Vagina (tissue), 2 donors: ENCODE measurements at places on chromosomes 5 and 9.
A peak's percentile ranks its signal among the peaks of the same experiment; 100 is the strongest.

- no peak overlapping the region for H3K4me3 ChIP-seq
- no peak overlapping the region for H3K27ac ChIP-seq
- no peaks in the 10 kb centered on the region for H3K4me1 ChIP-seq
- H3K27me3 ChIP-seq: no peaks in the 10 kb centered on the region
- H3K36me3 ChIP-seq: no peaks in the 10 kb centered on the region
These were observed 300.3 kb upstream of the GRAMD2B start for GRCh38 chr5:126122942-126123341.

DNA sequence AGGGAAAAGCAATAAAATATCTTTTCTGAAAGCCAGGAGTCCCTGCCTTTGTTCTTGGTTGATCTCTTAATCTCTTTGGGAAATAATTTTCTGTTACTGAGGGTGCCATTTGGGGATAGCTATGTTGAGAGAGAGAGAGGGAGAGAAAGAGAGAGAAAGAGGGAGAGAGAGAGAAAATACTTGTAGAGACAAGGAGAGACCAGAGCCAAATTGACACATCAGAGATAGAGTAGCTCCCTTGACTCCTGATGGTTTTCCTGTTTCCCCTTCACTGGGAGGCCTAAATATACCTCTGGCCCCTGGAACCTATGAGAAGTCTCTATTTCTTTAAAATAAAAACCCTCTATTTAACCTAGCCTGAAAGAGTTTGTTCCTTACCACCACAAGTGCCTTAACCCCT lies 14.9 kb downstream of the CMYA5 start:
- H3K36me3 ChIP-seq: no peaks in the 10 kb centered on the region
- H3K27ac ChIP-seq: no peak overlapping the region
- H3K4me1 ChIP-seq: no peaks in the 10 kb centered on the region

DNA sequence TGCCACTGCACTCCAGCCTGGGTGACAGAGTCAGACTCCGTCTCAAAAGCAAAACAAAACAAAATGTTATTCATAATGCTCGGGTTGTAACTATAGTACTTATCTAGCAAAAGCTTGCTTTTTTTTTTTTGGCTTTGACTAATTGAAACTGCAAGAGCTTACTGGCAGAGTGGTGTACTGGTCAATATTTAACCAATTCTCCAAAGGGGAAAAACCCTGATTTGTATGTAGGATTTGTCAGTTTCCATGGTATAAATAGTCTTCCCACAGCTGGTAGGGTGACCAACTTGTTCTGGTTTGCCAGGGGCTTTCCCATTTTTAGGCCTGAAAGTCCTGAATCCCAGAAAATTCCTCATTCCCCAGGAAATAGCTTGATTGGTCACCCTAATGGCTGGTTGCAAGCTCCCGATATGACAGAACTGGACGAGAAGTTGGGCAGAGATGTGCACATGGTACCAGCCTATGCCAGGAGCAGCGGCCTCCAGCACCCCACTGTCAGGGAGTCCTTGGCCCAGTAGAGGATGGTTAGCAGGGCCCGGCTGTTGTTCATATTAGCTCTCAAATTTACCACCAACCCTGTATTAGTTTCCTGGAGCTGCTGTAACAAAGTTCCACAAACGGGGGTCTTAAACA lies 58.0 kb downstream of the FXN start:
- H3K4me1 ChIP-seq: peaks cover 7% of the 10 kb centered on the region
- no peaks in the 10 kb centered on the region for H3K27me3 ChIP-seq
- DNase-seq: no peak
- H3K4me3 ChIP-seq: no peak overlapping the region

DNA sequence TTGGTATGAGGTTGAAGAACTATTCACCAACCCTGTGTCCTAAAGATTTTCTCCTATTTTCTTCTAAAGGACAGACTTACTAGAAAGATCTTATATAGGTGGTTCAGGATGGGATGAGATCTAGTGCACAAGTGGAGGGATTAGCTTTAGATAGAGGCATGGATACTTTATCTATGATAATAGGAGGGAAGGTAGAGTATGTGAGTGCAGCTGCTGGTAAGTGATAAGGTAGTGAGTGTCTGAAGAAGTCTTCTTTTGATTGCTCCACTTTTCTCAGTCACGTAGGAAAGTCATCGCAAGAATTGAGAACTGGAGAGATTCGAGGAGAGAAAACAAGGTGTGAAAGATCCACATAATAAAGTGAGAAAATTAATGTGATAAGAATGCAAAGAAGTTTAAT lies 6.0 kb upstream of the NDUFS4 start:
- no peaks in the 10 kb centered on the region for H3K36me3 ChIP-seq
- no peaks in the 10 kb centered on the region for H3K27me3 ChIP-seq
- H3K4me3 ChIP-seq: no peak overlapping the region

- H3K27me3 ChIP-seq: no peaks in the 10 kb centered on the region
- H3K4me1 ChIP-seq: no peaks in the 10 kb centered on the region
These were observed 18.8 kb upstream of the CPEB4 start for GRCh38 chr5:173869316-173869715.

GRCh38 chr5:135040333-135041144 lies 6.5 kb upstream of the PITX1 start:
- peaks cover 6% of the 10 kb centered on the region for H3K27me3 ChIP-seq
- no peaks in the 10 kb centered on the region for H3K36me3 ChIP-seq
- H3K4me3 ChIP-seq: peak overlapping the region; percentile 51
- peaks cover 18% of the 10 kb centered on the region for H3K4me1 ChIP-seq
- H3K27ac ChIP-seq: no peak overlapping the region

GRCh38 chr5:172362755-172363154 lies 79.2 kb upstream of the UBTD2 start:
- H3K36me3 ChIP-seq: no peaks in the 10 kb centered on the region
- no peak overlapping the region for H3K4me3 ChIP-seq
- no peak for DNase-seq
- no peaks in the 10 kb centered on the region for H3K27me3 ChIP-seq
- peak overlapping the region; percentile 24 for H3K27ac ChIP-seq

- no peak overlapping the region for H3K27ac ChIP-seq
- H3K36me3 ChIP-seq: peaks cover 31% of the 10 kb centered on the region
- no peak for DNase-seq
- peaks cover 60% of the 10 kb centered on the region for H3K4me1 ChIP-seq
- no peak overlapping the region for H3K4me3 ChIP-seq
These were observed 6.8 kb downstream of the MGAT1 start for GRCh38 chr5:180795771-180796313.

- H3K27me3 ChIP-seq: no peaks in the 10 kb centered on the region
- peaks cover 6% of the 10 kb centered on the region for H3K4me1 ChIP-seq
- H3K4me3 ChIP-seq: no peak overlapping the region
- no peaks in the 10 kb centered on the region for H3K36me3 ChIP-seq
These were observed 194.8 kb downstream of the HSPA4 start for GRCh38 chr5:133246376-133247150.

GRCh38 chr5:124957063-124957462 lies 210.6 kb upstream of the ZNF608 start:
- DNase-seq: no peak
- H3K36me3 ChIP-seq: no peaks in the 10 kb centered on the region
- H3K27ac ChIP-seq: no peak overlapping the region
- H3K4me3 ChIP-seq: no peak overlapping the region

DNA sequence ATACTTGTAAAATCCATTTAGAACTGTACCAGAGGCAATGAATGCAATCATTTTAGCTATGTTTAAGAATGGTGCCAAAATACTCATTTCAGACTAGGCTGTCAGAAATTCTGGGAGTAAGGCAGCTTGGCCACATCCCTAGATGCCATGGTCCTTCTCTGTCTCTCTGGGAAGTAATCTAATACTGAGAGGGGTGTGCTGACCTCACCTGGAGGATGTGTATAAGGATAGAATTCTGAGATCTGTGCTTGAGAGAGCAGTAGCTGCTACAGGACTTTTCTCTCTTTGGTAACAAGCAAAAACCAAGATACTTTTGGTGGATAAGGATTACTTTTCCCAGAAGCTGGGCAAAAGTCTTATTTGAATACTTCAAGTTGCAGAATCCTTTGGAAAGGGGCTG lies 68.1 kb upstream of the MRPS30 start:
- no peaks in the 10 kb centered on the region for H3K36me3 ChIP-seq
- no peak overlapping the region for H3K4me3 ChIP-seq
- no peak for DNase-seq
- H3K27ac ChIP-seq: no peak overlapping the region
- no peaks in the 10 kb centered on the region for H3K27me3 ChIP-seq
- H3K4me1 ChIP-seq: no peaks in the 10 kb centered on the region

DNA sequence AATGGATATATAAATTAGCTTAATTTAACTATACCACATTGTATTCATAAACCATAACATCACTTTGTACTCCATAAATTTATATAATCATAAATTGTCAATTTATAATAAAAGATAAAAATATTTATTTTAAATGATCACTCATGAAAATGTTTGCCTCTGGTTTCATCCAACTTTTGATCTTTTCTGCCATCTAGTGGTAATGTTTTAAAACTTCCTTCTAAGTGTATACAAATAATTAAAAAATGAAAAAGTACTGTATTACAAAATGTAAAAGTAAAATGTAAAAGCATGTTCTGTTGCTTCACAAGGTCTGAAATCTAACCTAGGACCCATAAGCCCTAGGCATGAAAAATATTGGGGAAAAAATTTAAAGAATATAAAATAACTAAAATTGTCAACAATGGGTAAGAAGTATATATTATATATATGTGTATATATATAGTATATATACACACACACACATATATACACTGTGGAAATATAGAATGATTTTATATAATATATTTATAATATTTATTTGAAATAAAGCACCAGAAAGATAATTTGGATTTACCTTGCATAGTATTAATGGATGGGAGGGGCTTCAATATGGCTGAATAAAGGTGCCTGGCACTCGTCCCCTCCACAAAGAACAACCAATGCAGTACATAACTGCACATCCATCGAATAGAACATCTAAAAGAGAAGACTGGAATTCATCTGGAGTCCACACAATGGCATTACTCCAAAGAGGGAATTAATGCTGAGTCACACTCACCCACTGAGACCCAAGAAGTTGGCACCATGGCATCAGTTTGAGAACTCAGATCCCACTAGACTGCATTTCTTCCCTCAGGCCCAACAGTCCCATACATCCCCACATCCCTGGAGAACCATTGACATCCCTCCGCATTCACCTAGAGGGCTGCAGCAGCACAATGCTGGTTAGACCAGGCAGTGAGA lies 32.5 kb downstream of the ANXA1 start:
- H3K27ac ChIP-seq: no peak overlapping the region
- H3K4me1 ChIP-seq: peaks cover 9% of the 10 kb centered on the region
- H3K4me3 ChIP-seq: no peak overlapping the region
- no peaks in the 10 kb centered on the region for H3K27me3 ChIP-seq
- no peaks in the 10 kb centered on the region for H3K36me3 ChIP-seq
- no peak for DNase-seq

DNA sequence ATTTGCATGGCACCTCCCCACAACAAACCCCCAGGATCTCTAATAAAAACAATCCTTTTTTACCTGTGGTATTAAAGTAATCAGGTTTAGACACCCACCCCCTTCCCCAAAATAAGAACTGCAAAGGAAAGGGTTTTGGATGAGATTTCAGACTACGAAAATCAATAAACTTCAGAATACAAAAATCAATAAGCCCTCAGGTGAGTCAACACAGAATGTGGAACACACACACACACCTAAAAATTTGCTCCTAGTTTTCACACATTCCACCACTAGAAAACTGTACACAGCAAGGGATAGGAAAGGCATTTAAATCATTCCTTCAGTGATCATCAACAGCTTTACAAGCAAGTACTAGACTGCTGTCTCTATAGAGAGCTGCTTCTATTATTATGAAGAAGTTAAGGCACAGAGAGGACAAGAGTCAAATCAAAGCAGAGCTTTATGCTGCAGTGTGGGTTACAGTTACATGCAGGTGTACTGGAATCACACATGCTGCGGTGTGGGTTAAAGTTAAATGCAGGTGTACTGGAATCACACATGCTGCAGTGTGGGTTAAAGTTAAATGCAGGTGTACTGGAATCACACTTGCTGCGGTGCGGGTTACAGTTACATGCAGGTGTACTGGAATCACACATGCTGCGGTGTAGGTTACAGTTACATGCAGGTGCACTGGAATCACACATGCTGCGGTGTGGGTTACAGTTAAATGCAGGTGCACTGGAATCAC lies 36.3 kb downstream of the PFDN1 start:
- no peaks in the 10 kb centered on the region for H3K27me3 ChIP-seq
- no peaks in the 10 kb centered on the region for H3K36me3 ChIP-seq
- H3K4me3 ChIP-seq: no peak overlapping the region
- H3K27ac ChIP-seq: no peak overlapping the region

DNA sequence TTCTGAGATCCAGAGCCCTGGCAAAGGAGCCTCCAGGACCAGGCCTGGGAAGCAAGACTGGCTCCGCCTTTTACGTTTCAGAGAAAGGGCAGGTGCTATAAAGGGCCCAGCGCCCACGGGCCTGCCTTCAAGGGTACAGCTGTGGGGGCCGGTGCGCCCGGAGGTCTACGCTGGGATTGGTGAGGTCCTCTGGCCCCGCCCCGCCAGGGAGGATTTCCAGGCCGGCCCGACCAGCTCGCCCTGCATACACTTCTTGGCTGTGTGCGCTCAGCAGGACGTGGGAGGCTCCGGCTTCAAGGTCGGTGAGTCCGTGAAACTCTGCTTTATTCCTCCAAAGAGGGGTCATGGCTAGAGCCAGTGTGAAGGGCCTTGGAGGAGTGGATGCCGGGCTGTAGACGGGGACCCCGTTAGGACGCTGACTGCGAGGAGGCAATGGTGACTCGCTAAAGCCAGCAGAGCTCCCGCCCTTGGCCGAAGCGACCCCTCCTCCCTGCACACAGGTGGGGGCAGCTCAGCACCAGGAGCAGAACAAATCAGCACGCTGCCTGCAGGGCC lies at the start of gene CKMT2:
TSS of gene CKMT2 (plus strand) at position 243 of the 555 bp plus-strand sequence. CDS start 17,811 bp downstream, outside the sequence.
- DNase-seq: no peak
- peak within 1 kb of the TSS; percentile 78 for H3K27ac ChIP-seq
- no peaks in the 10 kb centered on the region for H3K27me3 ChIP-seq

- DNase-seq: no peak
- H3K27me3 ChIP-seq: no peaks in the 10 kb centered on the region
- no peak overlapping the region for H3K27ac ChIP-seq
- H3K36me3 ChIP-seq: no peaks in the 10 kb centered on the region
- H3K4me1 ChIP-seq: no peaks in the 10 kb centered on the region
These were observed 27.3 kb downstream of the NIPAL4 start for GRCh38 chr5:157487358-157487757.

- no peak for DNase-seq
- H3K4me3 ChIP-seq: no peak overlapping the region
- H3K27me3 ChIP-seq: no peaks in the 10 kb centered on the region
These were observed 23.7 kb downstream of the RFK start for GRCh38 chr9:76370396-76371023.

DNA sequence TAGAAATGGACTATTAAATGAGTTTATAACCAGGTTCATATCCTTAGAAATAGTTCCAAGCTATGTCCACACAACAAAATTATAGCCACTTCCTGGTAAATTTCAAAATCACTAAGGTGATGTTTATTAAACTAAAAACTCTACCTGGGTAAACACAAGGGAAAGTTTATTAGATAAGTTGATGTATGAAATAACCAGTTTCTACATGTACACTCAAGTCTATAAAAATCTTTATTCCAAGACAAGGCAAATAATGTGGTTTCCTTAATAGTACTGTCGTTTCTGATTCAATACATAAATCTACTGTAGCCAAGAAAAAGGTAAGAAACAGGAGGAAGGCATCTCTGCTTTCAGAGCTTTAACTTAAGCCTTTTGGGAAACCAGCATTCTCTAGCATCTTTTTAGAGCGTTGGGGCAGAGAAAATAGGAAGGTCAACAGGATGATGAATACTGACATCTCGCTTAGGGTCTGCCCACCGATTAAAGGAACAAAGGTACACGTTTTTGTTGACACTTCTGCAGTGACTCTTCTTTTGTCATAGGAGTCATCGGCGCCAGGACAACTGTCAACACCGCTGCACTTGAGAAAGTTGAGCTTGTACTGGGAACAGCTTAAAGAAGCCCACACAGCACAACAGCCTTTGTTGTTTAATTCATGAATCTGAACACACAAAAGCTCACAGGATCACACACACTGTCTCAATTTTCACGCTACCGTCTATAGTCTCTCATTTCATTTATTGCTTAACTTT lies 513.6 kb downstream of the SLCO4C1 start:
- no peak overlapping the region for H3K4me3 ChIP-seq
- no peaks in the 10 kb centered on the region for H3K36me3 ChIP-seq
